CD4-positive, alpha-beta T cell treated with Interleukin-1 beta for 1 hour (primary cell): ENCODE measurements at places on chromosomes 13 and 19.

DNA sequence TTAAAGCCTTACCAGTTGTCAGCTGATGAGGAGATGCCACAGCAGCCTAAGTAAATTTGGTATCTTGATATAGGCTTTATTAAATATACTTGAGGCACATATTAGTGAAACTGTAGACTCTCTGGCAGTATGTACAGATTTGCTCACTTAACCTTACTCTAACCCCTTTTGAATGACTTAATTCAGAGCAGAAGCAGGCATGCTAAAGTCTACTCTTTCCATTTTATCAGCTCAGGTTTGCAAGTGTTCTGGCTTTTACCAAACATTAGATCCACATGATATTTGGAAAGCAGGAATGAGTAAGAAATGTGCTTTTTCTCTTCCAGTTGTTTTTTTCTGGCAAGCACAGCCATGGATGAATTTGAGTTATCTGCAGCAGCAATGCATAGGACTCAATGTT is 541.0 kb upstream of the PCDH9 start:
- no peak for DNase-seq

DNA sequence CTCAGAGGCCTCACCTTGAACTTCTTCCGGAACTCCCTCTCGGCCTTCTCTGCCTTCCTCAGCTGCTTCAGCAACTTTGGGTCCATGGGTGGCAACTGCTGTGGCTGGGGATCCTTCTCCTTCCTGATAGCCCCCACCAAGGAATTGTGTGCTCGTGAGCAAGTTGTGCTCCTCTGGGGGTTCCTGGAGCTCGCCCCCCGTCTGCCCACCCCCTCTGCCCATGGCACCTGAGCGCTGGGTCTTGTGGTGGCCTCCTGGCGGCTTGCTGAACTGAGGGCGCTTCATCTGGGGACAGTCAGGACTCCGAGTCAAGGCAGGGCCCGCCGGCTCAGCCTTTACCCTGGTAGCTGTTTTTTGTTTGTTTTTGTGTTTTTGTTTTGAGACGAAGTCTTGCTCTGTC is 11.6 kb downstream of the PRAM1 start:
- no peak for DNase-seq

DNA sequence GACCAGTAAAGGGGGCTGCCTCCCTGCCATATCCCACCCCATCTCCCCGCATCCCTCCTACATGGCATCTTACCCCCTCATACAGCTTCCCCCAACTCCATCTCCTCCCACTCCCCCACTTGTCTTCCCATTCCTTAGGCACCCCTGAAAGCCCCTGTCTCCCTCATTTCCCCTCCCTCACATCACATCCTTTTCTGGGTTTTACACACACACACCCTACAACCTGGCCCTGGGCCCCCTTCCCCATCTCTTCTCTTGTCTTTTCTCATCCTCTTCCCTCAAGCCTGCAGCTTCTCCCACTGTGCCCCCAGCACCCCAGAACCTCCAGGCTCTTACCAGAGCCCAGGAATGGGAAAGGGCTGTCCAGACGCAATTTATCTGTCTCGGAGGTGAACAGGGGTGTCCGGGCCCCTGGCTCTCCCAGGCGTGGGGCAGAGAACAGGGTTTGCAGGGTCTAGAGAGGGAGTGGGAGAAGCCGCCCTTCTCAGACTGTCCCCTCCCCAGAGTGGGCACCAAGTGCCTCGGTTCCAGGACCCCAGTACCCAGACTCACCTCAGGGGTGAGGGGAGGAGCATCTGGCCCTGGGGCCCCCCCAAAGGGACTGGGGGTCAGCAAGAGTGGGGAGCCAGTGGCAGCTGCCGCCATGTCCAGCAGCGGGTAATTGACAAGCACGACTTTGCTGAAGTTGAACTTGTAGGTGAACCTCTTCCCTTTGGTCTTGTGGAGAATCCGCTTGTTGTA is 19.4 kb downstream of the ERFL start:
- no peak for DNase-seq

GRCh38 chr13:103762523-103762922 is 696.3 kb upstream of the SLC10A2 start:
- no peak for DNase-seq

GRCh38 chr19:30757837-30758617 is 385.8 kb downstream of the ZNF536 start:
- DNase-seq: no peak

- no peak for DNase-seq
Observed at GRCh38 chr13:65914716-65915115, 1315.4 kb downstream of the PCDH9 start.

- DNase-seq: no peak
Observed at GRCh38 chr13:91868351-91868750, 469.9 kb downstream of the GPC5 start.

- DNase-seq: no peak
Observed at GRCh38 chr13:110199046-110199831, 107.7 kb downstream of the COL4A1 start.

DNA sequence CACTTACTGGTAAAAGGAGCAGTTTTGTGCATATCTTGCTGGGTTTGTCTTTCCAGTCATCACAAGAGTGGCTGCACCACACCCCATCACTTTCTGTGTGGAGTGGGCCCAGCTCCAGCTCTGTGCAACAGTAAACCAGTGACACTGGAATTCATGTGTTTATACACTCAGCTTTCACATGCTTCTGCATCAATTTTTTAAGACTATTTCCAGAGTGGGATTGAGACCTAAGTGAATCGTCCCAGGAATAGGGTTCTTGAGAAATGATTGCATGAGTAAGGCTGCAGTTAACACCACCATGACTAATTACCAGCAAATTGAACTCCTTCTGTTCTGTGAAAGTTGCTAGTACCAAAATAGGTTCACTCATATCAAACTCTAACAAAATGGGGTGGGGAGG is 5.3 kb upstream of the CFAP97D2 start:
- DNase-seq: no peak

DNA sequence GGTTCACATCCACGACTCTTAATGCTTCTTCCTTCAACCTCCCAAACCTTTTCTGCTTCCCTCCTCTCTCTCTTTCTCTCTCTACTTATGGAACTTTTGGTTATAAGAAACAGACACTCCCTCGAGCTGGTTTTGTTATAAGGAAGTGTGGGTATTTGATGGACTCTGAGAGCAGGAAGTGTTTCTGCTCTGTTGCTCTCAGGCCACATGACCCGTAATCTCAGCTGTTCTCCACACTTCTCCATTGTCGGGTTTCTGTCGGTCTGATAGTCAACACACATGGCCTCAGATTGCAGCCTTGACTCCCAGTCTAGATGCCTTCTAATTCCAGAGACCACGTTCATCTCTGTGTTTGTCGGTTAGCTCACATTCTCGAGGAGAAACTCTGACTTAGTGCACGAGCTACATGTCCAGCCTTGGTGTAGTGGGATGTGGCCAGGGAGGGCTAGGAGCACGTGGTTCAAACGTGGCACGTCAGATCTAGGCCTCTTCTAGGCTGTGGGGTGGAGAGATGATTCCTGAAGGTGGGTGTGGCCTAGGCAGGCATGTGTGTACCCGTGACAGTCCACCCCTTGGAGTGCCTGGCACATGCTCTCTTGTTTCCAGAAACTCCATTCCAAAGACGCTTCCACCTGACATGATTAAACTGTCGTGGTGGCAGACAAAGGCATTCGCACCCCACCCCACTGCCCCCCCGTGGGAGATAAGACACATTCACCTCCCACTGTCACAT is 26.3 kb downstream of the CNFN start:
- no peak for DNase-seq

- DNase-seq: no peak
Observed at GRCh38 chr13:65034266-65034665, 2195.9 kb downstream of the PCDH9 start.

DNA sequence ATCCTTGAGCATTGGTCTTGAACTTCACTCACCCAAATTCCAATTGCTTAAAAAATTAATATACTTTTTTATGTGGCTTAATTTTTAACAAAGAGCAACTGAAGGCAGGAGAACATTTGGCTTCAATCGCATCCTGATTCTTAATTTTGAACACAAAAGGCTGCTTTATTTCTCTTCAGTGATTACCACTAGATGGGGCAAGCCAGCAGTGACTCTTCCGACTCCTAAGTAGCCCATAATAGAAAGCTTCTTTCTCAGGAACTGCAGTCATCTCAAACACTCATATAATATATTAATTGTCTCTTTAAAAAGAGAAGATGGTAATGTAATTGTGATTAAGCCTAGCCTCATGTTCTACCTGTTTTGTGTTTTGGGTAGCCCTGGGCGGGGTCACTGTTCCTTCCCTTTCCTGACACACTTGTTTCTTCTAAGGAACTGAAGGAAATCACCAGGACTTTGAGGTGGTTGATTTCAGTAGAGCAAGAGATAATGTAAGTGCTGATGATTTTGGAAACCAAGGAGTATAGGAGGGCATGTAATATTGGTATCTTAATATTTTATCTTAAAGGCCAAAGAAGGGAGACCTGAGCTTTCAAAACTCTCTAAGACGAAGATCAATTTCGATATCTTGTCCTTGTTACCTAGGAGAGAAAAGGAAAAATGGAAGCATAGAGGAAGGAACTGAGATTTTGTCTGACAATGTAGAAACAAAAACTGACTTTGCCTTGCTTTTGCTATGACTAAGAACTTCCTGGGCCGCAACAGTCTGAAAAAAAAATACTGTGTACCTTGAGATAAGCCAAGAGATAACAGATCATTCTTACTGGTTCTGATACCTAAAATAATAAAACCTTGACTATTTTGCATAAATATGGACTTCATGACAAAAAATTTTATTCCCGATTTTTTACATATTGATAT is 73.1 kb downstream of the TNFSF13B start:
- peak; percentile 24 for DNase-seq

DNA sequence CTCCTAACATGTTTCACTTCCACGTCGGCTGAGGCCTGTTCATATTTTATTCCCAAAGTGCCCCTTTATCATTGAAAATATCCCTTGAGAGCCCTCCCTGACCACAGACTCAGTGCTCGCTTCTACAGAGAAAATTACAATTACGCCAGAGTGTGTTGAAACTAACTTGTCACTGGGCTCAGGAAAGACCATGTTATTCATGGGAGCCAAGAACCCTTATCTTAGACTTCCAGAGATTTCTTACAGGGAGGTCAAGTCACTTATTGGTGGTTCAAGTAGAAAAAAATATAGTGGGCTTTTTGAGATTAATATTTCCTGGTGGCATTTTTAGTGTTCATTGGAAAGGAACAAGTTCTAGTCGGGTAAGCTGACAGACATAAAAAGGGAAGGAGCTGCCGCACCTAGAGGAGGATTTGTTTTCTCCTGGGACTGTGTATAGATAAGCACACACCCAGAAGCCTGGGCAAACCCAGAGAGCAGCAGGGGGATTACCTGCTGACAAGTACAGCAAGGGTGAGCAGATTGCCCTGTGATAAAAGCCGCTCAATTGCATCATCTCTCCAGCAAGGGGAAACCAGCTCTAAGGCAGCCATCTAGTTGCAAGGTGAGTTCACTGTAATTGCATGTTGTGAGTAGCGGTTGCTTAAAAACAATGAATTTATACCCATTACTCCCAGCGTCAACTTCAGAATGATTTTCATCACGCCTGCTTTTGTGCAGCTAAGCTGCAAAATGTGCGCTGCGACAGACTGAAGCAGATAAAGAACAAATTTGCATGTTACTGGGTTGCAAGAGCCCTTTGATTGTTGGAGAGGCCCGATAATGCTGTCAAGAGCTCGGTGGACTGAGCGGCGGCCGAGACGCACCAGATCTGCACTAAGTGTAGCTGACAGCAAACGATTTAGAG is 46.2 kb downstream of the DCT start:
- DNase-seq: no peak

DNA sequence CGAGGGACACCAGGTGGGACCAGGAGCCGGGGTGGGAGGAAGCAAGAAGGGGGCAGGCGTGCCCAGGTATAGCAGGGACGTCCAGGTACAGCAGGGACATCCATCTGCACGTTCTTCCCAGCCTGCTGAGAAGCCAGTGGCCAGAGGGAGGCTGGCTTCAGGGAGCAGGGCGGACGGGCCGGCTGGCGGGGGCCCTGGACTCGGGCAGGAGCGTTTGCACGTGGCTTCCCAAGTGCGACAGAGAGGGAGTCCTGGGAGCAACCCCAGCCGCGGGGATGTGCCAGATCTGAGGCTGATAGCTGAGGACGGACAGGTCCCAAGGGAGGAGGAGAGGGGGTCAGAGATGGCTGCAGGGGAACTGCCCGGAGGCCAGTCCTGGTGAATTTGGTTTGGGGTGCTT is 36.7 kb downstream of the MYO9B start:
- DNase-seq: no peak

- no peak for DNase-seq
Observed at GRCh38 chr19:401866-402511, 7.0 kb downstream of the C2CD4C start.

GRCh38 chr13:99941086-99941485 is 30.5 kb downstream of the ZIC5 start:
- DNase-seq: no peak

DNA sequence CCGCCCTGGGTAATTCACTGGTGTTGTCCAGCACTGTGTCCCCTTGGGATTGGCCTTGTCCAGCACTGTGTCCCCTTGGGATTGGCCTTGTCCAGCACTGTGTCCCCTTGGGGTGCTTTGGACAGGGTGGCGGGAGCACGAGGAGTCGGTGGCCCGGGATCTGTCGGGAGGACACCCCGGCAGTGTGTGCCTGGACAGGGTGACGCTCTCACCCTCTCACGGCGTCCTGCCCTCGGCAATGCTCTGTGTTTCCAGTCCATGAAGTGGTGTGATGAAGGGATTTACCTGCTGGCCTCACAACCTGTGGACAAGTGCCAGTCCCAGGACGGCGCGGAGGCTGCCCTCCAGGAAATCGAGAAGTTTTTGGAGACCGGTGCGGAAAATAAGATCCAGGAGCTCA is 29.9 kb upstream of the F7 start:
- no peak for DNase-seq

GRCh38 chr13:79581870-79582315 is 100.9 kb downstream of the NDFIP2 start:
- DNase-seq: no peak

GRCh38 chr13:98632961-98633360 is 56.1 kb upstream of the STK24 start:
- DNase-seq: no peak

DNA sequence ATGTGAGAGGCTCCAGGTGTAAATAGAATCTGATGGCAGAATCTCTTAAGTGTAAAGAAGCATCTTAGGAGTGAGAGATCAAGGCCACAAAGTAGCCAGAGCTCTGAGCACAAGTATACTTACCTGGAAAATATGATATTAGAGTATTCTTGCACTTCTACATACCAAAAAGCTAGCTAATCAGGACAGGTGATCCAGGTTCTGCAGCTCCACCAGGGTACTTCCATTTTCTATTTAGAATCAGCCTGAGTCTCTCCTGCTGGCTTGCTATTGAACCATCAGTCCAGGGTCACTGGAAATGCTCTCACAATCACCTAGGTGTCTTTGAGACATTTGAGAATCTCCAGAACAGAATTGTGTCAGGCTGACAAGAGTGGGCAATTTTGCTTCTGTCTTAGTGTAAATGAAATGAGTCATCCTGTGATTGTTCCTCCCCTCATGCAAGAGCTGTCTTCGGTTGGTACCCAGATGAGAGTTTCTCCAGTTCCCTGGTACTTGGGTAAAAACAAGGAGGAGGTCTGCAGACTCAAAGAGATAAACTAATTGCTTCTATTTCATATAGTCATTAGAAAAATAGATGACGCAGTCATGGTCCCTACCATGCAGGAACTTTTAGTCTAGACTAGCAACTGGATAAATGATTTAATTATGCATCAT is 14.6 kb downstream of the ZNF254 start:
- no peak for DNase-seq

DNA sequence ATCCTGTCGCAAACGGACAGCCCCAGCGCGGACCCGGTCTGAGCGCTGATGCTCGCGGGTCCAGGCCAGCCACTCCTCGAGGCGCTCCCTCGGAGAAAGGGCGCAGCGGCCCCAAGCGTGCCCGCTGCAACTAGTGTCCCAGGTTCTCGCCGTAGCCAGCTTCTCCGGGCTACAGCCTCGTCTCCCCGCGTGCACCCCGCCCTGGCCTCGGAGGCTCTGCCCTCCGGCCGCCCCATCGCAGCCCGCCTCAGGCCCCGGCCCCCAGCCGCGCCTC is 487 bp downstream of the FLT1 start:
- no peak for DNase-seq
